ENCODE measurements at places on chromosomes 16 and 17.

DNA sequence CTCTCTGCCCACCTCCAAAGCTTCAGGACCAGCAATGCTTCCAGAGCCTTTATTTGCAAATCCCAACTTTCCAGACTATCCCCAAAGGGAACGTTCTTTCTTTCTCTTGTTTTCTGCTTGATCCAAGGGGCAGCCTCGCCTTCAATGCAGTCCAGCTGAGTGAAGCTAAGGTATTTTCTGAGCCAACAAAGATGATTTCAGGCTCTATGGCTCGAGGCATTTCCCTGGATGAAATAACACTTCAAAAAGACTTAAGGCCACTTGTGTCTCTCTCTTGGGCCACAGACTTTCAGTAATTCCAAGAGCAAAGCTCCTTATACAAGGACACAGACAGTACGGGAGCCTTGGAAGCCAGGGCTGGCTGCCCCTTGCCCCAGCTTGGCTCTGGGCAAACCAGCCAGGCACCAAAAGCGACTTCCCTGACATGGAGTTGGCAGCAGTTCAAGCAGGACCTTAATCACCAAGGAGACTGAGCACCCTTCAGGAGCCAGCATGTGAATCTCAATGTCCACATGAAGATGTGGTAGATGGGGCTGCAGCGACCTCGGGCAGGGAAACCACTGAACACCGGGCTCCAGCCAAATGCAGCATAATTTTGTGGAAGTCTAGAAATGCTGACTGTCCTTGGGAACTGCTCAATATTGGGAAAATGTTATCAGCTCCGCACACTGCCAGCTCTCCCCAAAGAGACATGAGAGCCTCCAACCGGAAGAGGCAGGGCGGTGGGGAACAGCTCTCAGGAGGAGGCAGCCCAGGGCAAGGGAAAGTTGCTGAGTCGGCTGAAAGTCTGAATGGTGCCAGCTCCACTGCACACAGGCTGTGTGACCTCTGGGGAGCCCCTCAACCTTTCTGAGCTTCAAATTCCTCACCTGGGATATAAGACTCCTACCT is 39.0 kb downstream of the TK2 start:
- DNase-seq: no peak

GRCh38 chr16:2977440-2977839 is 2.8 kb downstream of the PKMYT1 start:
- DNase-seq: no peak

- no peak for DNase-seq
Measured at GRCh38 chr17:62802561-62803205, 5.4 kb downstream of the MARCHF10 start.

GRCh38 chr16:66251476-66252160 is 114.9 kb upstream of the CDH5 start:
- DNase-seq: no peak

GRCh38 chr16:52501746-52502145 is 45.2 kb downstream of the TOX3 start:
- no peak for DNase-seq

- no peak for DNase-seq
Measured at GRCh38 chr16:23676924-23677480, 1.7 kb upstream of the PLK1 start.

DNA sequence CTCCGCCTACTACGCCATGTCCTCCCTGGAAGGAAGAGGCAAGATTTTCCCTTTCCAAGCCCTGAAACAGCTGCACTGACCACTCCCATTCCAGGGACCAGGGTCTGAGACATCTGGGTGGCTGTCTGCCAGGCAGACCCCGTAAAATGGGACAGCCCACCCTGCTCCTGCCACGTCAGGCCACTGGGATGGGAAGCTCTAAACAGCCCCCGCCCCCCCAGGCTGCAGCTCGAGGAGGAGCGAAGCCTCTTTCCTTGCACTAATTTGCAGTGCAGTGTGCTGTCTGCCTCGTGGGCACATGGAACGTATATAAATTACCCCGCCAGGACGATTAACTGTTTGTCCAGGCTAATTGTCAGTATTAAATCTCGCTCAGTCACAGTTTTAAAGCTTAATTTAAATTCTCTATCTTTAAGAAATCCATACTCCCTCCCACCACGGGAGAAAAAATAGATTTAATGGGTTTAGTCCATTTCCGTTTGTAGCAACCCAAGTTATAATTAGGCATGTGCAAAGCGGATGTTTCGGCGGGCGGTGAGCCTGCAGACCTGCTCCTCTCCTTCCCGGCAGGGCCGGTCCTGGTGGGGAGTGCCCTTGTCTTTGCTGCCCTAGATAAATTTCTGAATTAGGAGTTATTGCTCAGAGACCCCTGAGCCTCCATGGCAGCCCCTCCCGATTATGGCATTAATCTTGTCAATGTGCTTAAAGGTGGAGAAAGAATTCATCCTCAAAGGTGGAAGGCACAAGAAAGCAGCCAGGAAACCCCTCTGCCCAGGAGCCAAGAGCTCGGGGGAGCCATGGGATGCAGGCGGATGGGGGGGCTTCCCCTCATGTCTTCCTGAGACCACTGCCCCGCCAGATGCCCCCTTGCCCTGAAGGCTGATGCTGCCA is 268.0 kb upstream of the TNRC6C start:
- DNase-seq: peak; percentile 60

GRCh38 chr16:89106533-89107202 is 13.0 kb downstream of the ACSF3 start:
- no peak for DNase-seq

DNA sequence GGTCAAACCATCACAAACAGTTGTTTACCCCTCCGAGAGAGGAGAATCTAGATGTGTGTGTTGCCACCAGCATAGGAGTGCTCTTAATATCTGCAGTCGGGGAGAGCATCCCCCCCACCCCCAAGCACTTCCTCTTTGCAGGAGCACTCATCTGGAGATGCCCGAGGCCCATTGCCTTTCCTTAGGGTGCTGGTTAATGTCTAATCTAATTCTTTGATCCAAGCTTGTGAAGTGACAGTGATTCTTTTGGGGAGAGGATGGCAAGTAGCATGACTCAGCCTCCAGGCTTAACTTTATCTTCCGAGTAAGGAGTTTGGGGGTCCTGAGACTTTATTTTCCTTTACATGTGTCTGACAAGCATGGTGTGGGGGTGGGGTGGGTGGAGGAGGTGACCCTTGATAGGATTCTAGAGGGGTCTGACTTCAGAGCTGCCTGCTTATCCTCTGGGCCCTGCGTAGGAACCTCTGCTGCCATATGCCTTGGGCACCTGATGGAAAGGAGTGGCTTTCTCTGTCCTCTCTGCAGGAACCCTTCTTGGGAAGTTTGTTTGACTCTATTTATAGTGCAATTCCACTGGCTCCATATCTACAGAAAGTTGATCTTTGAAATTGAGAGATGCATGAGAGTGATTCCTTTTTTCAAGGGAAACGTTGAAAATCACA is 207.1 kb downstream of the SPECC1 start:
- DNase-seq: no peak

GRCh38 chr17:64387145-64387473 is 3.6 kb downstream of the PECAM1 start:
- DNase-seq: no peak

- DNase-seq: no peak
Measured at GRCh38 chr17:11144358-11145233, 96.4 kb upstream of the SHISA6 start.

- no peak for DNase-seq
Measured at GRCh38 chr16:30079480-30079879, 3.7 kb downstream of the PPP4C start.

GRCh38 chr16:13441675-13442074 is 478.3 kb upstream of the ERCC4 start:
- DNase-seq: no peak

DNA sequence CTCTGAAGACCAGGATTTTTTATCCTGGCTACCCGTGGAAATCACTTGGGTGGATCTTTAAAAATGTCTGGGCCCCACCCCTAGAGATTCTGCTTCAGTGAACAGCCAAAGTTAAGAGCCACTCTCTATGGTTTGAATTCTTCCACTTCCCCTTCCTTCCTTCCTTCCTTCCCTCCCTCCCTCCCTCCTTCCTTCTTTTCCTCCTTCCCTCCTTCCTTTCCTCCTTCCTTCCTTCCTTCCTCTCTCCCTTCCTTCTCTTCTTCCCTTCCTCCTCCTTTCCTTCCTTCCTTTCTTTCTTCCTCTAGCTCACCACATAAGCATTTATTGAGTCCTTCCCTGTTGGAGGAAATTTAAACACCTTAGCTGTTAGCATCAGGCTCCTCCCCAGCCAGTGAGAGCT is 203.6 kb downstream of the KATNIP start:
- no peak for DNase-seq

DNA sequence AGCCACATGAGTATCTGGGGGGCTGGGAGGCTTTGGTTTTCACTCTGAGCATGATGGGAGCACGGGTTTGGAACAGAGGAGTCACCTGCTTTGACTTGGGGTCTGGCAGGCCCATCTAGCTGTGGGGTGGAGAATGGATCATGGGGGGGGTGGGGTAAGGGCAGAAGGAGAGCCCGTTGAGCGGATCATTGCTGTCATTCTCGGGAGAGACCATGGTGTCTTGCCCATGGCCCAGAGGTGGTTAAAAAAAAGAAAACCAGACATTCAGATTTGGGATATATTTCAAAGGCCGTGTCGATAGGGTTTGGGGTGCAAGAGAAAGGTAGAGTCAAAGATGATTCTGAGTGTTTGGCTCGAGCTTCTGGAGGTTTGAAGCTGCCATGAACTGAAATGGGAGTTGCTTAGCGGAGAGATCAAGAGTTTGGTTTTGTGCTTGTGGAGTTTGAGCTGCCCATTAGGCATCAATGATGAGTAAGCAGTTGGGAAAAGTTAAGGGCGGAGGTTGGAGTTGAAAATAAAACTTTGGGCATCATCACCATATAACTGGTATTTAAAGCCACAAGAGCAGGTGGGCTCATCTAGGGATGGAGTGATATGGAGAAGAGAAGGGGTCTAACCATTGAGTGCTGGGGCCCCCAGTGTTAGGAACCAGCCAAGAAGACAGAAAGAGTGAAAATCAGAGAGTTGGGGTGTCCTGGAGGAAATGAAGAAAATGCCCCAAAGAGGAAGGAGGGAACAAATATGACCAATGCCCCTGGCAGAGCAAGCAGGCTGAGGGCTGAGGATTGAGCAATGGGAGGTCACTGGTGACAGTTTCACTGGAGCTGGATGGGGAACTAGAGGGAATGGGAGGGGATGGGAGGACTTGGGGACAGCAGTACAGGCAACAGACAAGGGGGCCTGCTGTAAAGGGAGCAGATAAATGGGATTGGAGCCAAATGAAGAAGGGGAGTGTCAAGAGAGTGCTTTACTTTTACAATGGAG is 1.9 kb downstream of the NOD2 start:
- no peak for DNase-seq

DNA sequence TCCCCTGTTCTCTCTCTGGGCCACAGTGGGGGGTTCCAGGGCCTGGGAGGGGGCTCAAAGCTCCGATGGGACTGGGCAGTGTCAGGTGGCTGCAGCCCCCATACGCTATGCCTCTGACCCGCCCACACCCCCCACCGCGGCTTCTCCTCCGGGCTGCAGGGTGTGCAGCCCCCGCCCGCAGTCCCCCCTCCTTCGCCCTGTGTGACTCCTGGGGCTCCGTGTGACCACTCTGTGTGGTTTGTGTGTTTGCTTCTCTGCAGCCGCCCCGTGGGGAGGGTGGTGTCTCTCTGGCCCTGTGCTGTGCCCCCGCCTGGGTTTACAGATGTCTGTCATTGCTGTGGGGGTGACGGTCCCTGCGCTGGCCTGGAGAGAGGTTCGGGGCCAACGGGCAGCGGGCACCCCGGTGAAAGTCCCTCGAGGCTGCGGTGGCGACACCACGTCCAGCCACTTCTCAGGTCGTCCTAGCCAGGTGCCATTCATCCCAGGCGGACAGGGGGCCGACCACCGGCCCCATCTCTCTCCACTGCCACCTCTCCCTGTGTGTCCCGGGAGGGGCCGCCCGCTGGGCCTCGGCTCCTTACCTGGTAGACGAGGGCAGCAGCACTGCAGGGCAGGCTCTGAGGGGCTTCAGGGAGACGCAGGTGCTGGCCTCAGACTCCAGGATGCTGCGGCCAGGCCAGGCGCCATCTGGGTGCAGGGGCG is 5.5 kb downstream of the SSTR5 start:
- no peak for DNase-seq

GRCh38 chr16:31325171-31325570 is 29.8 kb upstream of the ITGAX start:
- no peak for DNase-seq

DNA sequence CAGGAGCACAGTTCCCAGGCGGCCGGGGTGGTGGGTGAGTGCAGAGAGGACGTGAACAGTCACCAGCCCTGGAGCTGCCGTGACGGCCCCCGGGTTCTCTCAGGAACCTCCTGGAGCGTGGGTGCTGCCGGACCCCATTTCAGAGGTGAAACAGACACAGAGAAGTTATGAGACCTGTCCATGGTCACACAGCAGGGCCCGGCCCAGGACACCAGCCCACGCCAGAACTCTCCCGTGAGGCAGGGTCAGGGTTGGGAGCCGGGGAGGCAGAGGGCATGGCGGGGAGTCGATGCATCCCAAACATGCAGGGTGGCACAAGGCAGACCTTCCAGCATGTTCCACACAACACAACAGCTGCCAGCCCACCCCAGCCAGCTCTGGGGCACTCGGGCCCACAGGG is 3.8 kb upstream of the PVALEF start:
- no peak for DNase-seq

GRCh38 chr17:49637739-49638138 is 40.2 kb downstream of the SPOP start:
- DNase-seq: no peak

GRCh38 chr17:79722787-79723186 is 8.0 kb upstream of the ENPP7 start:
- no peak for DNase-seq

GRCh38 chr17:866568-867103 is 84.5 kb downstream of the MRM3 start:
- no peak for DNase-seq

GRCh38 chr17:8861495-8862181 is 5.8 kb downstream of the PIK3R6 start:
- peak; percentile 43 for DNase-seq

GRCh38 chr17:9668517-9668916 is 23.2 kb downstream of the USP43 start:
- DNase-seq: no peak

GRCh38 chr17:9090641-9091096 is 69.4 kb downstream of the NTN1 start:
- peak; percentile 84 for DNase-seq

- DNase-seq: no peak
Measured at GRCh38 chr17:2369039-2369438, 31.7 kb downstream of the SGSM2 start.

DNA sequence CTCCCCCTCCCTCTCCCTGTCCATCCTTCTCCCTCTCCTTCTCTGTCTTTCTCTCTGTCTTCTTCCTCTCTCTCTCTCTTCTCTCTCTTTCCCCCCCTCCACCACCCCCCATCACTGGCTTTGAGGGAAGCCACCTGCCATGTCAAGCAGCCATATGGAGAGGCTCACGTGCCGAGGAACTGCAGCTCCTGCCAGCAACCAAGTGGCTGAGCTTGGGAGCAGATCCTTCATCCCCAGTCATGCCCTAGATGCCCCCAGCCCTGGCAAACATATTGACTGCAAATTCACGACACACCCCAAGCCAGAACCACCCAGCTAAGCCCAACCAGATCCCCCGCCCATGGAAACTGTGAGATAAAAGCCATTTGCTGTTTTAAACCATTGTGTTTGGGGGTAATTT is 40.9 kb upstream of the RBFOX3 start:
- DNase-seq: no peak

- no peak for DNase-seq
Measured at GRCh38 chr17:39244016-39244599, 18.4 kb upstream of the STAC2 start.

GRCh38 chr16:87571868-87572244 is 30.5 kb upstream of the JPH3 start:
- DNase-seq: peak; percentile 51

All from ascending aorta (tissue), 2 donors.